ENCODE measurements at places on chromosomes 2 and 18.

- DNase-seq, result no peak
Observed at GRCh38 chr2:10165282-10165681, 42.7 kb downstream of the RRM2 start.

DNA sequence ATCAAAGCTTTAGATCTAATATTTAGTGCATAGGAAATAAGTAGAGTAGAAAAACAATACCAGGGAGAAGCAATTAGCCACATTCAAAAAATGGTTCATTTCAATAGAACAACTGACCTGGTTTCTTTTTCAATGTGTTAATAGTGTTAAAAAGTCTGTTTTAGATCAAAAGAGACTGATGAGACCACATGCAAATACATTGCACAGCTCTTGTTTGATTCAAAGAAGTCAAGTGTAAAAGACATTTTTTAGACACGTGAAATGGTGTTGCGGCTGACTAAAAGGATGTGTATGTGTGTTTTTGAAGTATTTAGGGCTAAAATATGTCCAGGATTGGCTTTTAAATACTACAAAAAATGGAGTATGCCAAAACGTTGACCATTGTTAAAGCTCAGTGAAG lies 1.2 kb upstream of the AOX1 start:
- no peak for DNase-seq

DNA sequence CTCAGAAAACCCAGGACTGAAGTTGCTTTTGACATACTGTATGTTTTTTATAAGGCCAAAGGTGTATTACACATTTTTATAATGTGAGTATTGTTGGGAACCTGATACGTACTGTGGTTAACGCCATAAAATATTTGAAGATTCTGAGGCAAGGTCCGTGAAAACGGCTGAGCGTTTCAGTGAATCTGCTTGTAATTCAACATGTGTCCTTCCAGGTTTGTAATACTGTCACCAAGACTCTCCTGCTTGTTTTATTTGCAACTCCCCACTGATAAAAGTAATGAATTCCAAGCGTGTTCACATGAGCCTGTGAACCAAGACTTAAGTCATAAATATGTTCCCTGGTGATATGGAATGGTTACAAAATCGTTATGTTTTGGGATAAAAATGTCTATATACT lies 23.9 kb upstream of the FRZB start:
- DNase-seq, result no peak

- DNase-seq, result peak; percentile 49
Observed at GRCh38 chr2:236691799-236692167, 122.2 kb downstream of the ACKR3 start.

Data from RPMI7951 (cell line).